NCI-H460 (cell line): ENCODE measurements at places on chromosomes 7 and 10. TPM values are rescaled to one million over a fixed set of nuclear protein-coding genes. Genes with fewer than 3 reads are reported as not detected.

DNA sequence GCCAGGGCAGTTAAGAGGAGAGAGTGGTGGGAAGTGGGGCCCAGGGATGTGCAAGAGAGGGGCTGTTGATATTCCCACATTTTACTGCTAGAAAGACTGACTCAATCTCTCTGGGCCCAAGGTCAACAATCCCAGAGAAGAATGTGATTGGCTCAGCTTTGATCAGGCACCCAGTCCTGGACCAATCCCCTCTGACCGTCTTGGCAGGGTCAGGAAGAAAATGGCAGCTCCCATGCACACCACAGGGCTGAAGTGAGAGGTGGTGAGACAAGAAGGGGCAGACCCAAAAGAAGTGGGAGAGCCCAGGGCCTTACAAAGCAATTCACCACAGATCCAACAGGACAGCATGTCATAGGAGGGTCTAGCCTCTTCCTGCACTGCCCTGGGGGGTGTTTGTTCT, 3.3 kb upstream of the C10orf105 start:
- DNase-seq, result no peak

DNA sequence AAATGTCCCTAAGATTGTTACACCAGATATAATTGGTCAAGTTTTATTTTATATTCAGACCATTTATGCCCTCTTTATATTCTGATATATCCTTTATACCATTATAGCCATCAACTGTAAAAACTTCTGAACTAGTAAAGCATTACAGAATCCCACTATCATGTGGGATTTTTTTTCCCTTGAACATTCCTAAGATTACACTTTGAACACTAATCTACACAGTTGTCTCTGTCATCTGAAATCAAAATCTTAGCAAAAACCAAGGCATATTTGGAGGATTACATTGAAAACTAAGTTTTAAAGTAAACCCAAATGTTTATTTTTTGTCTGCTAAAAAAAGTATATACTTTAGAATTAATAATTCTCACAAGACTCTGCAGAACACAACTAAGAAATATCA, 116.2 kb upstream of the GPR22 start:
- DNase-seq, result no peak

DNA sequence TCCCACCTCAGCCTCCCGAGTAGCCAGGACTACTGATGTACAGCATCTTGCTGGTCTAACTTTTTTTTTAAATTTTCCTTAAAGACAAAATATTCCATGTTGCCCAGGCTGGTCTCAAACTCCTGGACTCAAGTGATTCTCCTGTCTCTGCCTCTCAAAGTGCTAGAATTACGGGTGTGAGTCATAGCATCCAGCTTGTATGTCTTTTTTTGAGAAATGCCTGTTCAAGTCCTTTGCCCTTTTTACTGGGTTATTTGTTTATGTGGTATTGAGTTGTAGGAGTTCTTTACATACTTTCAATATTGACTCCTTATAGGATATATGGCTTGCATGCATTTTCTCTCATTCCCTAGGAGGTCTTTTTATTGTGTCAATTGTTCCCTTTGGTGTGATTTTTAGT, 486.4 kb downstream of the MAGI2 start:
- DNase-seq, result no peak

DNA sequence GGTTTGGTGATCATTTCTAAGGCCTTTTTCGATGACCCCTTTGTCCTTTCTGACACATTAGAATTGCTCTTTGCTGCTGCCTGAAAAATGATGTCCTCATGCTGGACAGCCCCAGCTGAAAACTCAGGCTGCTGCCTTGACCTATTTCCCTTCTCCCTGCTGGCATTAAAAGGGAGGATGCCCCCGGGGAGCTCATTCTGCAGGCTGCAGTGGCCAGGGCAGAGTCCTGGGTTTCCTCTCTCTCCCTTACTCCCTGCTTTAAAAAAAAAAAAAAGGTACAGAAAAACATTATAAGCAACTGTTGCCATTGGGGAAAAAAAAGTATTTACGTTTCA, 35.4 kb downstream of the LRRC4 start:
- DNase-seq, result no peak

- DNase-seq, result peak; percentile 44
Measured at GRCh38 chr10:30073767-30074060, 14.3 kb upstream of the JCAD start.

DNA sequence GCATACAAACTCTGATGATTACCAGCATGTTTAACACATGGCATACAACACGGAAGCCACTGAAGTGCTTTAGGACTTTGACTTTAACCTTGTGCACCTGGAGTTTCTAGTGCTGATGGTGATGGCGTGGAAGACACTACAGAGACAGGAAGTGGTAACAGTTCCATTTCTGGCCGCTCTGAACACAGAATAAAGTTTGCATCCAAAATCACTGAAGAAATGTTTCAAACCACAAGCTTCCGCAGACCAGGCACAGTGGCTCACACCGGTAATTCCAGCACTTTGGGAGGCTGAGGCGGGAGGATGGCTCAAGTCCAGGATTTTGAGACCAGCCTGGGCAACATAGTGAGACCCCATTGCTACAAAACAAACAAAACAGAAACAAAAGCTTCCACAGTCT, 40.3 kb upstream of the TNPO3 start:
- DNase-seq, result no peak

Gene GRB10
- total RNA-seq, result 19.5 and 24.7 TPM in 2 replicates

DNA sequence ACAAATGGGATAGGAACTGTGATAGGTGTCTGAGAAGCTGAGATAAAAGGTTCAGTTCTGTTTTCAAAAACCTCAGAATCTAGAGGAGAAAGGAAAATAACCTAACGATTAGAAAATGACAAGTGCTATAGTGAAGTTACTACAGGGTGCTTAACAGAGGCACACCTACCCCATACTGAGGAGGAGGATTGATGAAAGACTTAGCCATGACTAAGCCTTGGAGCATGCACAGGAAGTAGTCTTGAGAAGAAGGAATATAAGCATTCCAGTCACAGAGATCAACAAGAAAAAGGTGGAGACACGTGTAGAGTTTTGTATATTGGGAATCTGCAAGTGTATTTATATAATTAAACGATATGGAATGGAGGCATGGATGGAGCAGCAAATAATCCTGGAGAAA, 1225.5 kb upstream of the CELF2 start:
- no peak for DNase-seq

DNA sequence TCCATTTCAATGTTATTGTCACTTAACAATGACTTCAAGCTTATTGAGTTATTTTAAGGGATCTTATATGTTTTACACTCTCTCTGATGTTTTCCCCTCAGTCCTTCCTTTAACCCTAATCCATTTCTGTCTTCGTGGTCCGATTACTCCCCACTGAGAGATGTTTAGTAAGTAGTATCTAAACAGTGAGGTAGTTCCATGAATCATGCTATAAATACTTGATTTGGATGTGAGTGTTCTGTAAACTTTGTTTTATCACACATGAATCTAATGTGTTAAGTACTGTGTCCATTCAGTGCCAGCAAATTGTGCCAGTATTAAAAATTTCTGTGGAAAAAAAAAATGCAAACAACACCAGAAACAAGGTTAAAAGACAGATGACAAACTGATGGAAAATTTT, 18.6 kb downstream of the RPP30 start:
- no peak for DNase-seq

Gene FAM25A
- not detected in 2 replicates for total RNA-seq

DNA sequence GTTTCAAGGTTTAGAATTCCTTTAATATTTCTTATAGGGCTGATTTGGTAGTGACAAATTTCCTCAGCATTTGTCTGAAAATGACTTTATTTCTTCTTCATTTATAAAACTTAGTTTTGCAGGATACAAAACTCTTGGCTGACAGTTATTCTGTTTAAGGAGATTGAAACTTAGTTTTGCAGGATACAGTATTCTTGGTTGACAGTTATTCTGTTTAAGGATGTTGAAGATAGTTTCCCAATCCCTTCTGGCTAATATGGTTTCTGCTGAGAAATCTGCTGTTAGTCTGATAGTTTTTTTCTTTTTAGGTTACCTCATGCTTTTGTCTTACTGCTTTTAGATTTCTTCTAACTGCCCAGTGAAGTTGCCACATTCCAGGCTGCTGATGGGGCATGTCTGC, 186.8 kb downstream of the ITGB1 start:
- DNase-seq, result no peak

Gene SPDYE8
- total RNA-seq, result 0.46 and 0.52 TPM in 2 replicates

GRCh38 chr10:969473-970150, 18.6 kb upstream of the GTPBP4 start:
- DNase-seq, result no peak

DNA sequence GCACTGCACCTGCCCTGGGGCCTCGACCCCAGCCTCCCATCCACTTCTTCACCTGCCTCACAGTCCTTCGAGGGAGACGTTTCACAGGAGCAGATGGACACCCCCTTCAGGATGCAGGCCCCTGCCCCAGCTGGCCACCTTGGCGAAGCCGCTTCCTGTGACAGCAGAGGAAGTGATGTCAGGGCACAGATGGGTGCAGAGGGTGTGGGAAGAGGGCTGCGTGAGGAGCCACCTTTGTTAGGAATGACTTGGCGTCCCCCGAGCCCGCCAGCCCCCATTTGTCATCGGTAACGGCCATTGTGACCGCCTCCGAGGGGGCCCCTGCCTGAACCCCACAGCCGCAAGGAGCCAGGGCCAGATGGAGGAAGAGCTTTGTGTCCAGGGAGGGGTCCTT, 47.4 kb upstream of the SLC29A3 start:
- no peak for DNase-seq

DNA sequence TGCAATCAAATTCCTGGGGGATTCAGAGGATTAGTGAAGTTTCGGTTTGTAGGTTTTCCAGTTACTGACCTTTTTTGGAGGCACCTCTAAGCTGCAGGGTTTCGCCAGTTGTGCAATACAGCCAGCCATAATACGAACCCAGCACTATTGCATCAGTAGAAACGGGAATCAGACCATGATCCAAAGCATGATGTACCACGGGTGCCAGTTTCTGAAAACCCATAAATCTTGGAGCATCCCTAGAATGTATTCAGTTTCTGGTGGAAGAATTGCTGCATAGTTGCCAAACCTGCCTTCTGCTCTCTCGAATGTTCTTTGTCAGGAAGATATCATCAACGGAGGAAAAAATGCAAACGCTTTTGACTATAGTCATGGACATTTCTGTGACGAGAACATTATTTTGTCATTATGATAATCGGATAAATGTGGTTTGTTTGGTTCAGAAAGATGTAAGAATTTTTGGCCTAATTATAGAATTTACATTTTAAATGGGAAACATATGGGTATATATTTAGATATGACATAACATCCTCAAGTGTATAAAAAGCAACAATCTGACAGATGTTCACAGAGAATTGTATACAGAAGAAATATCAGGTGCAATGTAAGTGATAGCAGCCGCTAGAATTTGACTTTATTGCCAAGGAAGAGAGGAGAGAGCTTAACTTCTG, 186.2 kb upstream of the PRKCQ start:
- no peak for DNase-seq

DNA sequence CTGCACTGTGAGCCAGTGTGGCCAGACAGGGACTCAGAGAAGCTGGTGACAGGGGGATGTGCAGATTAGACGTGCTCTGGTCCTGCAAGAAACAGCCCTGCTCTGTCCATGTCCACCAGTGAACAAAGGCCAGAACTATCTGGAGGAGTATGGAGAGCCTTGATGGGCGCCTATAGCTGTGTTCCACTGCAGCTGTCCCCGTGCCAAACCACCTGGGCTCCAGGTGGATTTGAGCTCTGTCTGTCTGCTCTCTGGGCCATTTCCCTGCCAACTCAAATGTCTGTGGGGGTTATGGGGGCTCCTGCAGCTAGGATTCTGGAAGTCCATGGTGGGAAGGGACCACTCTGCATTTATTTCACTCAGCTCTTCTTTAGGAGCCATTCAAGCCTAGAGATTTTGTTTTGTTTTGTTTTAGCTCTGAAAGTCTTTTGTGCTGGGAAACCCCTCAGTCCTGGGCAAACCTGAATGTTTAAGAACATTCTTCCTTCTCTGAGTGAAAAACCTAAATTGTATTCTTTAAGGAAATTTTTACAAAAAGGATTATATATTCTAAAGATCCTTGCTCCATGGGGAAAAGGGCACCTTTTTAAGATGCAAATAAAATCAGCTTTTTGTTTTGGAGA, 1039.5 kb upstream of the SORCS1 start:
- DNase-seq, result no peak

Gene SPDYE2
- not detected in 2 replicates for total RNA-seq

DNA sequence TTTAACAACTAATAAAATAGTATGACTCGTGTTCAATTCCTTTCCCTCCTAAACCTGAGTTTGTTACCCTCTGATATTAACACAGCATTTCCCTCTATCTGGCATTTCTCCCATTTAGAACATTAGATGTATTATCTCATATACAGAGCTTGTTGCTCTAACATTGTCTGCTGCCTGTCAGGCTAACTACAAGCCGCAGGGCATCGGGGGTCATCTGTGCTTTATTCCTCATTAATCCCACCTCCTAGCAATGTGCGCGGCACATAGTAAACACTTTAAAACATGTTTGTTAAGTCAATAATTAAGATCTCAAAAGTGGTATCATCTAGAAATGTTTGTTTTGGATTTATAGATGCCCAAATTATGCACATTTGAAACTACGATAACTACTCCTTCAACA, 52.9 kb upstream of the NEBL start:
- no peak for DNase-seq

Gene PIK3CG
- not detected in 2 replicates for total RNA-seq

- DNase-seq, result peak; percentile 46
Measured at GRCh38 chr7:130758429-130759056, 24.5 kb upstream of the KLF14 start.

- DNase-seq, result no peak
Measured at GRCh38 chr7:73446682-73447081, 13.1 kb downstream of the FZD9 start.

GRCh38 chr7:52540041-52540440, 495.4 kb upstream of the POM121L12 start:
- no peak for DNase-seq

Gene CYP3A4
- not detected in 2 replicates for total RNA-seq

Gene PIP
- total RNA-seq, result not detected in 2 replicates

DNA sequence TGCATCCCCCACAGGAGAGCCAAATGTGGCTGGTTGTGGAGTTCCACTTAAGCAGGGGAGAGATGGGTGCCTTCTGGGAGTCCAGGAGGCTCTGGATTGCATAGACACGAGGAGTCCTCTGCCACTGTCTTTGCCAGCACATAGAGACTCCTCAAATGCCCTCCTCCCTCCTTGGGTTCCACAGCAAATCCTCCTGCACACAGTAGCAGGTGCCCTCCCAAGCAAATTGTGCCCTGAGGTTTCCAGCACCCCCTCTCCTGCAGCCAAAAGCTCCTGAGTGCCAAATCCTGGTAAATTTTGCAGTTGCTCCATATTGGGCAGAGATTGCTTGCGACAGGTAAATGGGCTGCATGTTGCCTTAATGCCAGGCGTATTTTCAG, 5.8 kb downstream of the EVX1 start:
- DNase-seq, result no peak

Gene ELFN1
- 1.3 and 1.8 TPM in 2 replicates for total RNA-seq

Gene YAE1
- 38.5 and 39.7 TPM in 2 replicates for total RNA-seq

DNA sequence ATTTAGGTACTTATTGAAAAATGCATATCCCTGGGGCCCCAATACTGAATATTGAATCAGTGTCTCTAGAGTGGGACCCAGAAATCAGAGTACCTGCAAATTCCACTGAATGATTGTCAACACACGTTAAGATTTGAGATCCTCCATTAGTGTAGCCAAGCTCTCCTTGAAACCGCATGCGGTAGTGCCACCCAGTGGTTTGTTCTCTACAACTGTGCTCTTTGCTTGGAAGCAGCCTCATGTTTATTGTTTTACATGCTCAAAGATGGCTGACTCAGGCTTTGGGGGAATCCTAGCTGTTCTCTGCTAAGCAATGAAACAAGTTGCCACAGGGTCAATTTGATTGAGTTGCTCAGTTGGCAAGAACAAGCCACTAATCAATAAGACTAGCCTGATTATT, 340.2 kb upstream of the CELF2 start:
- DNase-seq, result peak; percentile 26

GRCh38 chr10:76336213-76336963, 905.0 kb downstream of the LRMDA start:
- DNase-seq, result no peak

GRCh38 chr7:423312-424260, 96.1 kb downstream of the PDGFA start:
- no peak for DNase-seq
